ENCODE measurements at places on chromosomes 11 and 22.

DNA sequence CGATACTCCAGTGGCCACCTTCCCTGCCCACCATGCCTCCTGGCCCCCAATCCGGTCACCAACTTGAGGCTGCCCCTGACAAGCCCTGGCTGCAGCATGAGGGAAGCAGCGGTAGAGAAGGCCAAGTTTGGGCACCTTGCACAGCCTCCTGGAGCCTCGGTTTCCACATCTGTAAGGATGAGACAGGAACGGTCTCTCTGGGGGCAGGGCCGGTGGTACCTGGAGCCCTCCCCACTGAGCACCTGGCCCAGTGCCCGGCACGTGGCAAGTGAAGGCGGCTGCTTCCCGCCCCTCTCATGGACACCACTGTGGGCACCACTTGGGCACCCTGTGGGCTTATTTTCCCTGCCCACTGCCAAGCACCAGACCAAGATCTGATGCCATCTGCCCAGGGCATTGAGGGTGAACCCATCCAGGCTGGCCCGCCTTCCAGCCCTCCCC, 77.8 kb downstream of the CDKN1C start:
- H3K27ac ChIP-seq, result peak overlapping the region; percentile 84
- H3K4me3 ChIP-seq, result peak overlapping the region; percentile 38
- no peak for ATAC-seq
- H3K4me1 ChIP-seq, result peaks cover 59% of the 10 kb centered on the region

DNA sequence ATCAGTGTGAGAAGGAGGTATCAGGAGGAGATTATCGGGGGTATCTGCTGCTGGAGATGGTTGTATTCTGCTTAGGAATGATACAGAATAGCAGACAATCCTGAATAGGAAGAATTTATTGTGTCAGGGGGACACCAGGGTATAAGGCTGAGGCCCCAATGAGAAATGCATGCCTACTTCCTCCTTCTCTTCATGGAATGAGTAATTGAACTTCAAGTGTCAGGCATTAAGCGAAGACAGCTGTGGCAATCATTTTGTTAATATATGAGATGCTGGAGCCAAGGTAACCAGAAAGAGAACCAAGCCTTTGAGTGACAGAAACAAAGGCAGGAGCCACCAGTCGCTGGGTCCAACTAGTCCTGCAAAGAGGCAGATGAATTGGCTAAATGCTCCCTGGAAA, 49.1 kb downstream of the KIRREL3 start:
- no peak overlapping the region for H3K27ac ChIP-seq
- no peaks in the 10 kb centered on the region for H3K4me1 ChIP-seq
- no peaks in the 10 kb centered on the region for H3K36me3 ChIP-seq

- peak overlapping the region; percentile 62 for H3K4me3 ChIP-seq
- ATAC-seq, result peak; percentile 21
- H3K4me1 ChIP-seq, result no peaks in the 10 kb centered on the region
- no peak overlapping the region for H3K27ac ChIP-seq
- peaks cover 84% of the 10 kb centered on the region for H3K27me3 ChIP-seq
- H3K36me3 ChIP-seq, result no peaks in the 10 kb centered on the region
Measured at GRCh38 chr11:92225568-92226330, 1.1 kb downstream of the FAT3 start.

GRCh38 chr11:117641008-117641915, 155.8 kb downstream of the DSCAML1 start:
- H3K4me1 ChIP-seq, result no peaks in the 10 kb centered on the region
- H3K27me3 ChIP-seq, result peaks cover 37% of the 10 kb centered on the region
- no peak overlapping the region for H3K27ac ChIP-seq

DNA sequence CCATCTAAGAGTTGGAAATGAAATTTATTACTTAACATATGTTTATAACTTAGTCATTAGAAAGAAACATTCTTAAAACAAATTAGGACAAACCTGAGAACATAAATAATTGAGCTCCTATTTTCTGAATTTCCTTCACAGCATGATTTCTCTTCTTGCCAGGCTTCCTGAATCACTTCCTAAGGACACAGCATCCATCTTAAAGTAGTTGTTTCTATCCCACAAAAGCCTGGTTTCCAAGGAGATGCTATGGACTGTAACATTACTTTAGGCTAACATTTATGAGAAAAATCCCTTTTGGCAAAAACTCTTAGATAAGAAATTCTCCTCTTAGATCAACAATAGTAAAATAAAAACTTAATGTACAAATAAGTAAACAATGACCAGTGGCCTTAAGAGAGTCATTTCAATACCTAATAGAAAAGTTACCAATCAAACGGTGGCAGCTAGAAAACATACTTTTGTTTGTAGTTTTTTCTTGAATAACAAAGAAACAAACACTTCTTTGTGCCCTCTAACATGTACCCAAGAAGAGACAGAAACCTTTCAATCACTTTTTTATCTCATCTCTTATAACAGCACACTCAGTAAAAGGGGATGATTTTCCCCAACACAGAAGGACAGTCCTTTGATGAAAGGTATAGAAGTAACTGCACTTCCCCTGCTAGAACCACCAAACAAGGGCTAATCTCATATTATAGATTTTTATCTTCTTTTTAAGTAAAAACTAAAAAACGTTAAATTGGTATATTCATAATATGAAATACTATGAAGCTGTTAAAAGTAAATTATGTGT, 74.5 kb downstream of the TTC28 start:
- H3K4me1 ChIP-seq, result no peaks in the 10 kb centered on the region
- ATAC-seq, result no peak
- H3K27ac ChIP-seq, result no peak overlapping the region

DNA sequence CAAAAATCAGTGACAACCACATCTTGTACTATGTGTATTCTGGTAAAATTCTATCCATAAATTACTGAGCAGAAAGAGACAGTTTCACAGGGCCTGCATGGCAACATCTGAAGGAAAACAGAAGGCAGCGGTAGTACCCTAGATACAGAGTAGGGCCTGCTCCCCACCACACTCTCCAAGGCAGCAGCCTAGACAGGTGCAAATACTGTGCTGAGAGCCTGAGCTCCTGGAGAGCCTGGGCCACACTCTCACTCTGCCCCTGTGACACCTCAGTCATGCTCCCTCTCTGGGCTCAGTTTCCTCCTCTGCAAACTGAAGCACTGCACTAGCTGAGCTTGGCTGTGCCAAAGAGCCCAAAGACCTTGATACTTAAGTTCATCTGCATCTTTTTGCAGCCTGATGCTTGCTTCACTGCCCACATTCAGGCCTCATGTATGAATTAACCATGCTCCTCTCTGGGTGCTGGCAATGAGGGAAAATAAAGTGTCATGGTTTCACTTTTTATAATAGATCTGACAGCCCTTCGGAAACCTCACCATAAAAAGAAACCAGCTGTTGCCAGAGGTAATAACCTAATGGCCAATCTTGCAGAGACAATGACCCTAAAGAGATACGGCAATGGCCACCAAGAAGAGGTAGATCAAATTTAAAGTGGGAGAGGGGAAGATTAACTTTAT, 104.7 kb downstream of the PLEKHA7 start:
- no peak overlapping the region for H3K4me3 ChIP-seq
- H3K36me3 ChIP-seq, result no peaks in the 10 kb centered on the region
- H3K27ac ChIP-seq, result no peak overlapping the region
- no peak for ATAC-seq
- H3K27me3 ChIP-seq, result no peaks in the 10 kb centered on the region

DNA sequence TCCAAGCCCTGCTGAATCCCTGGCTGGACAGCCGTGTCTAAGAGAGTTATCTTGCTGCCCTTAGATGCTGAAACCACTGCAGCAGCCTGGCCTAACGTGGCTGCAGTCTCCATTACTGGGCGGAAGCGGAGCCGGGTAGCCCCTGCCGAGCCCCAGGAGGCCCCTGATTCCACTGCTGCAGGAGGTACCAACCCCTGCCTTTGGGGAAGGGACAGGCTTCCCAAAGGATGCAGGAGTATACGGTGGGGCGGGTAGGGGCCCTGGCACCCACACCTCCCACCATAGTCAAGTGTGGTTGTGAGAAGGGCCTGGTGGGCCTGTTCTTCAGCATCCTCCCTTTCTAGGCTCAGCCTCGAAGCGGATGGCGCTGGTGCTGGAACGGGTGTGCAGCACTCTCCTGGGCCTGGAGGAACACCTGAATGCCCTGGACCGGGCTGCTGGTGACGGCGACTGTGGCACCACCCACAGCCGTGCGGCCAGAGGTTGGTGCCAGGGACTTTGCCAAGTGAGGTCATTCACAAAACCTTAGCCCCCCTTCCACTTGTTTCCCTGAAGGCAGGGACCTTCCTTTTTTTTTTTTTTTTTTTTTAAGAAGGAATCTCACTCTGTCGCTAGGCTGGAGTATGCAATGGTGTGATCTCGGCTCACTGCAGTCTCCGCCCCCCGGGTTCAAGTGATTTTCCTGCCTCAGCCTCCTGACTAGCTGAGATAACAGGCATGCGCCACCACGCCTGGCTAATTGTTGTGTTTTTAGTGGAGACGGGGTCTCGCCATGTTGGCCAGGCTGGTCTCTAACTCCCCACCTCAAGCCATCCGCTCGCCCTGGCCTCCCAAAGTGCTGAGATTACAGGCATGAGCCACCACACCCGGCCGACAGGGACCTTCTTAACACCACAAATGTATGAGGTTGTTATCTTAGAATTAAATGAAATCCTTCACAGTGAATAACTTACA, 11.0 kb downstream of the TKFC start:
- H3K36me3 ChIP-seq, result peaks cover 78% of the 10 kb centered on the region
- no peak for ATAC-seq
- H3K4me1 ChIP-seq, result no peaks in the 10 kb centered on the region
- H3K4me3 ChIP-seq, result no peak overlapping the region
- H3K27me3 ChIP-seq, result no peaks in the 10 kb centered on the region
- no peak overlapping the region for H3K27ac ChIP-seq

DNA sequence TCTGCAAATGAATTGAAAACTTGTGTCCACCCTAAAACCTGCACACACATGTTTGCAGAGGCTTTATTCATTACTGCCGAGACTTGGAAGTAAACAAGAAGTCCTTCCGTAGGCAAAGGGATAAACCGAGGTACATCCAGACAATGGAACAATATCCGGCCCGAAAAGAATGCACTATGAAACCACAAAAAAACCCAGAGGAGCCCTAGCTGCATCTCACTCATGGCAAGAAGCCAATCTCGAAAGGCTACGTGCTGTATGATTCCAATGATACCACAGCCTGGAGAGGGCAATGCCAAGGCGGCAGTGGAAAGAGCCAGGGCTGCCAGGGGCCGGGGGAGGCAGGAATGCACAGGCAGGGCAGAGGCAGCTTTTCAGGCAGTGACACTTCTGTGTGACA, 3.2 kb upstream of the MRPL23 start:
- H3K36me3 ChIP-seq, result no peaks in the 10 kb centered on the region
- no peak overlapping the region for H3K4me3 ChIP-seq
- peaks cover 4% of the 10 kb centered on the region for H3K4me1 ChIP-seq
- peaks cover 4% of the 10 kb centered on the region for H3K27me3 ChIP-seq
- no peak for ATAC-seq

DNA sequence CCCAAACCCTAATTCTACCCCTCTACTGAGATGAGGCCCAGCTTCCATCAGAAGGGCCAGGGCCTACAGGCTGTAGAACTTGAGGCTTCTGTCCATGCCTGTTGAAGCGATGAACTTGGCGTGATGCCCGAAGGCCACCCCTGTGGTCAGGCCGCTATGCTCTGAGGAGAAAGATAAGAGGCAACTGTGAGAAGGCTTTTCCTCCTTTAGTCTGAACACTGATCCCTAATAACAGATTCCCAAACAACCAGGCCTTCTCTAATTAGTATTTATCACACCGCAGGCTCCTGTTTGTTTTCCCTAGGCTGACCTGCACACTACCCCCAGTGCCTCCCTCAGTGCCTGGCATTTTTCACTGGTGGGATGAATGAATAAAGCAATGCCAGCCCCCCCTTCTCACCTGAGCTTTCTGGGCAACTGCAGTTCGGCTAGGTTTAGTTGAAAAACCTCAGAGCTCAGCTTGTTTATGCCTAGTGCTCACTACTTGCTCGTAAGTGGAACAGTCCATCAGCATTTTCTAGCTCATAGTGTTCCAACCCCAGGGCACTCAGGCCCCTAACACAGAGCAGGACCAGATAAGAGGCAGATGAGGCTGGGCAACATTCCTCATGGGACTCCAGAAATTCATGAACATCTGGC, 15.2 kb downstream of the PRPF19 start:
- no peak overlapping the region for H3K4me3 ChIP-seq
- H3K27ac ChIP-seq, result no peak overlapping the region
- no peak for ATAC-seq

DNA sequence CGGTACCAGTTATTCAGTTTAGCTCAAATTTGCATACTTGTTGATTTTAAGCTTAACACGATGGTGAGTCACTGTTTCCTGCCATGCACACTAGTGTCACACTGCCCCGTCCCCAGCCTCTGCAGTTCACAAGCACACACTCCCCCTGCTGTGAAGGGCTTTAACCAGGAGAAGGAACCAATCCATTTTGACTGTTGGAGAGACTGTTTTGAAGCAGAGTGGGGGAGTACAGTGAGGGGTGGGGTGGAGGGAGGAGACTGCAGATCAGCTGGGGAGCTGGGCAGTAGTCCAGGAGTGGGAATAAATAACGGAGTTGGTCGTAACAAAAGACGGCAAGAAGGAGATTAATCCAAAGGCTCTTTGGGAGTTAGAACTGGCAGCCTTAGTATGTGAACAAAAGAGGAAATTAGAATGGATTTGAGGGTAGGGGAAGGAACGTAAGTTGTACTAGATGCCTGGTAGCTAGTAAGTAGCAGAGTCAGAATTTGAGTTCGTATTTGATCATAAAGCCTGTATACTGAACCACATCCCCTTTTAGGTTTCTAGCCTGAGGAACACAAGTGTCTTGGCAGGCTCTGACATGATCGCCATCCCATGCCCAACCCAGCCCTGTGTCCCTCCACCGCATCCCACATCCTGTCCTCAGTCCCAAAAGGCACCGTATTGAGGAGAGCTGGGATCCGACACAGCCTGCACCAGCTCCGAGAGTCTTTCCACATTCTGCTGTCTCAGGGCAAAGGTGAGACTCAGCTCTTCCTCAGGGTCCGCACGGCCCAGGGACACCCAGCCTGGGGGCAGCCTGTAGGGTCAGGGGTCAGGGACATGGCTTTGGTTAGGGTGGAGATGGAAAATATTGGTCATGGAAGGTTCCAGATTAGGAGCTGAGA, 862 bp downstream of the TPP1 start:
- peak overlapping the region; percentile 70 for H3K4me3 ChIP-seq
- peak; percentile 5 for ATAC-seq
- peak overlapping the region; percentile 91 for H3K27ac ChIP-seq
- peaks cover 15% of the 10 kb centered on the region for H3K4me1 ChIP-seq
- peaks cover 41% of the 10 kb centered on the region for H3K36me3 ChIP-seq

DNA sequence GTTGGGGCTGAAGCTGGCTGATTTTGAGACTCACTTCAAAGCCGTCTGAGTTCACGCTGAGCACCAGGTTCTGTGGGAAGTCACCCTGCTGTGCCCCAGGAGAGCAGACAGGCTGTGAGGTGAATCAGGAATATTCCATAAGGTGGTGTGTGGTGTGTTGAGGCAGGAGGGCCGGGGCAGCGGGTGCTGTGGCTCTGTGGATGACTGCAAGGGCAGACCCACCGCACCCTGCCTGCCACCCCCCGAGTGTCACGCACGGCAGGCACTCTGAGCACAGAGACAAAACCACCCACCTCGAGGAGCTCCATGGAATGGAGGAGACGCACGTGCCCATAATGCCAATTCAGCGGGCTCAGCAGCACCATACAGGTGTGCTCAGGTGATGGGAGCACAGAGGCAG, 147.8 kb downstream of the PKNOX2 start:
- no peak overlapping the region for H3K4me3 ChIP-seq
- peaks cover 30% of the 10 kb centered on the region for H3K4me1 ChIP-seq
- no peak for ATAC-seq
- no peaks in the 10 kb centered on the region for H3K36me3 ChIP-seq
- no peak overlapping the region for H3K27ac ChIP-seq

- no peak overlapping the region for H3K4me3 ChIP-seq
- H3K27me3 ChIP-seq, result no peaks in the 10 kb centered on the region
- ATAC-seq, result no peak
- H3K36me3 ChIP-seq, result no peaks in the 10 kb centered on the region
- H3K27ac ChIP-seq, result no peak overlapping the region
- H3K4me1 ChIP-seq, result no peaks in the 10 kb centered on the region
Measured at GRCh38 chr11:105705786-105706530, 96.1 kb downstream of the GRIA4 start.
